ENCODE measurements at places on chromosomes 16 and 17.

- DNase-seq: no peak
Measured at GRCh38 chr16:66434619-66435430, 7.7 kb downstream of the BEAN1 start.

GRCh38 chr17:80316927-80317705 is 56.5 kb downstream of the RNF213 start:
- no peak for DNase-seq

- DNase-seq: peak; percentile 58
Measured at GRCh38 chr16:70706948-70707465, 21.2 kb upstream of the MTSS2 start.

GRCh38 chr16:29664091-29664921 is 1.3 kb downstream of the SPN start:
- DNase-seq: no peak

DNA sequence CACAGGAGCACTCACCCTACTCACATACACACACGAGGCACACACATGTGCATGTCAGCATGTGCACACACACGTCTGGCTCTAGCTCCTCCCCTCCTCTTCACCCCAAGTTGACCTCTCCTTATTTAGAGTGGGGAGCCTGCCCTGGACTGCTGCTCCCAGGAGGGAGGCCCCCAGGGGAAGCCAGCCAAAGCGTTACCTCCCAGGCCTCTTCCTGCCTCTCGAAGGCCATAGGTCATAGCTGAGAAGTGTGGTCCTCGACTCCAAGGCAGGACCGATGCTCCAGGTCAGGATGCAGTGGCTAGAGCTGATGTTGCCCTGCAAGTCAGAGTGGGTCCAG is 18.8 kb downstream of the POLR3K start:
- DNase-seq: no peak

DNA sequence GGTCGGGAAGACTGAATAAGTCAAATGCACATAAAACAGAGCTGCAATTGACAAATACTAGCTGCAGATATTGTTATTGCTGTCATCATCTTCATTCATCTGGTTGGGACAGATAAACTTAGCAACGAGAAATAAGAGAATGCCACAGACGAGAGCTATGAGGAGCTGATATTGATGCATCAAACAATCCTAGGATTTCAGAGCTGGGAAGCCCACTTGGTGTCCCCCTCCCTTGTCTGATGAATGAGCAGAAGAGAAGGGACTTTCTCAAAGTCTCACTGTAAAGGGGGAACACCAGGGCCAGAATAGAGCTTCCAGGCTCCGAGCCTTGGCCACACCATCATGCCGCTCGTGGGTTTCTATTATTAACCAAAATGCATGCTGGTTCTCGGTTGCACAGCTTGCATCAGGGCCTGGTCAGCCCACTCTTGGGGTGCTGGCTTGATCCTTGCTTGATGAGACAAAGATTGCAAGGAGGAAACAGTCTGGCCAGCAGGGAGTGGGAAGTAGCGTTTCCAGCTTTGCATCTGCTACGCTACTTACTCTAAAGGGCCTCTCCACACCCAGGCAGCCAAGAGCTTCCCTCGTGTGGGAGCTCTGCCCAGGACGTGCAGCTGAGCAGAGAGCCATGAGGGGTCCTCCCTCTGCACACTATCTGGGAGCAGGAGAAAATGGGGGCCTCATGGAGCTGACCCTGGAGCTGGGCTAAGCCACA is 28.4 kb upstream of the EMP2 start:
- DNase-seq: no peak

DNA sequence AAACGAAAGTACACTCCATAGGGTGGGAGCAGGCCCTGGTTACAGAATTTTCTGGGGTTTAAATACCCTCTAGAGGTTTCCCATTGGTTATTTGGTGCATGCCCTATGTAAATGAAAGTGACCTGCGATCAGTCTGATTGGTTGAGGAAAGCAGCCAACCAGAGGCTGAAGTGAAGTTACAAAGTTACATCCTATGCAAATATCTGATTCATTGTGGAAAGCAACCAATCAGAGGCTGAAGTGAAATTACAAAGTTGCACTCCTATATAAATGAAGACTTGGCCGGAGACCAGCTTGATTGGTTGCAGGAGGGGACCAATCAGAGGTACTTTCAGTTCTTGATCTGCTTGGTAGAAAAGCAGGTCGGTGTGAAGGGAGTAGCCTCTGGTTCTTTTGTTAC is 24.4 kb downstream of the NAA60 start:
- no peak for DNase-seq

- DNase-seq: no peak
Measured at GRCh38 chr17:42334677-42335076, 46.4 kb downstream of the STAT5A start.

GRCh38 chr17:78774956-78775571 is 7.0 kb downstream of the CYTH1 start:
- no peak for DNase-seq

DNA sequence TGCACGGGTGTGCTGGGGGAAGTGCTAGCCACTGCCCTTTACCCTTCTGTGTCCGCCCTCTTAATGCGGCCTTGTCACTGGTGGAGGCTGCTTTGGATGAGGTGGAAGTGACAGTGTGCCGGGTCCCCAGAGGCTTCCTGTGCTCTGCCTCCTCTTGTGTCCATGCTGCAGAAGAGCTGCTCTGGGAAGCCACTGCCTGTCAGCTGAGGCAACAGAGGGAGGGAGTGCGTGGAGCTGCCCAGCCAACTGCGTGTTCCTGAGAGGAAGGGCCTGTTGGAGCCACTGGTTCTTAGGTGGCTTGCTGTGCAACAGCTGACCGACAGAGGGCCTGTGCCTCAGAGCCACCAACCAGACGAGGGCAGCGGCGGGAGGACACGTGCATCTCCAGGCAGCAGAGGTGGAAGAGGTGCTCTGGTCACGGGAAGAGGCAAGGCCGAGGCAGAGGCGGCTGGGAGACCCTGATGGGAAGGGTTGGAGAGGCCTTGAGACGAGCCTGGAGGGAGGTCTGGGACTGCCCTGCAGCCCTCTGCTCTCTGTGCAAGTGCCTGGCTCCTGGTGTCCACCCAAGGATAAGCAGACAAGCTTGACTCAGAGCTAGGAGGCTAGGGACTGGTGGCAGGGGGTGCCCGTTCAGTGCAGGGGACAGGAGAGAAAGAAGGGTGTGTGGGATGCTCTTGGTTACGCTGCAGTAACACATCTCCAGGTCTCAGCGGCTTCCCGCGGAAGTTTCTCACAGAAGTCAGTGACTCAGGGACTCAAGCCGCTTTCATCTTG is 25.4 kb downstream of the B9D1 start:
- no peak for DNase-seq

GRCh38 chr16:57807968-57808528 is 5.8 kb upstream of the KIFC3 start:
- peak; percentile 94 for DNase-seq

GRCh38 chr16:8885674-8886592 is 3.8 kb downstream of the LITAFD start:
- no peak for DNase-seq

DNA sequence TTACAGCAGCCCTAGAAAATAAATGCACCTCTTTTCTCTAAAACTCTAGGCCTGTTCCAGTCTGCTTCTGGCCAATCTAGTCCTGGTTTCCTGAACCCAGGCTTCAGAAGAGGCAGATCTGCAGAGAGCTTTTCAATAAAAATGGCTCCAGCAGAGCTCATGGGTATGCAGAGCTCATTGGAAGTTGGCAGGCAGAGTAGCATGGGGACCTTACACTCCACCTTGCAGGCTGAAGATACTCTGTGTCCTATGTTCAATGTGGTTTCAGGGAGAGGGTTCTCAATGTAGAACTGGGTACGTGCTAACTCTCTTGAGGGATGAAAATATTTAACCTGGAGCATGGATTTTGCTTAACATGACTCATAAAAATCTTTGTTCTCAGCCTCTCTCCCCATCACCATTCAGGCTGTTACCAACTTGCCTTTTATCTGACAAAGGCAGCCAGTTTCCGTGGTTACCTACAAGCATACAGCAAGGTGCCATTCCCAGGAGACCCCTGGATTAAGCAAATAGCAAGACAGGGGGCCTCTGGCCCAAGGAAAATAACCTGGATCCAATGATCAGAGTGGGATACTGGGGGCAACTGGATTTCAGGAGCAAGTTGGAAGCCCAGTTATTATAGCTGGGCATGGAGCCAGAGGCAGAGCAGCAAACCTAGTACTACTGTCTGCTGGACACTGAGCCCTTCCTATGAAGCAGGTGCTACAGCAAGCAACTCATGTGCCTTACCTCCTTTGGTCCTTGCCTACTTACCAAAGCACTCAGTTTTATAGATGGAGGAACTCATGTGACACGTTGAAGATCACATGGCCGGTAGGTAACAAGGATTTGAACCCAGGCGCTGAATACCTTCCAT is 98.2 kb upstream of the DHX40 start:
- no peak for DNase-seq

GRCh38 chr16:66605979-66606751 is 1.7 kb downstream of the CMTM3 start:
- no peak for DNase-seq

- no peak for DNase-seq
Measured at GRCh38 chr16:72013389-72013788, 4.8 kb downstream of the DHODH start.

DNA sequence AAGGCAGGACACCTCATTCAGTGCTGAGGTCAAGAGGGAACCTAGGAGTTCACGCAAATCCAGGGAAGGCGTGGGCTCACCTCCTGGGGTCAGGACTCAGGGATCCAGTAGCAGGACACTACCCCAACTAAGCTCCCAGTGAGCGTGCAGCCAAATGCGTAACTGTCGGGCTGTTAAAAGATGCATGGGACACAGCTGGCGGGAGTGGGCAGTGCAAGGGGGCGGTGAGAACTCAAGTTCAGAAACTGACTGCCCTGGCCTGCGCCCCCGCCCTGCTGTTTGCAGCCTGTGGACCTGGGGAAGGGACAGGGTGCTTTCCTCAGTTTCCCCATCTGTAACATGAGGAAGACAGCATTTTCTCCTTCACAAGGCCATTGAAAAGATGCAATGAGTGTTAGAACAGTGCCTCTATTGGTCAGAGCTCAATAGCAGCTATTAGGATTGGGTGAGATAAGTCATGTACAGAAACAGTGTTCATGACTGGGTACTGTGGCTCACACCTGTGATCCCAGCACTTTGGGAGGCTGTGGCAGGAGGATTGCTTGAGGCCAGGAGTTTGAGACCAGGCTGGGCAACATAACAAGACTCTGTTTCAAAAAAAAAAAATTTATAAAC is 20.2 kb downstream of the CDIPT start:
- no peak for DNase-seq

- DNase-seq: peak; percentile 22
Measured at GRCh38 chr17:49676276-49676868, 1.5 kb downstream of the SPOP start.

GRCh38 chr17:57422574-57423164 is 166.3 kb downstream of the MSI2 start:
- DNase-seq: no peak

GRCh38 chr16:52591471-52591870 is 44.5 kb upstream of the TOX3 start:
- no peak for DNase-seq

- DNase-seq: no peak
Measured at GRCh38 chr17:4173781-4174180, 30.8 kb downstream of the CYB5D2 start.

DNA sequence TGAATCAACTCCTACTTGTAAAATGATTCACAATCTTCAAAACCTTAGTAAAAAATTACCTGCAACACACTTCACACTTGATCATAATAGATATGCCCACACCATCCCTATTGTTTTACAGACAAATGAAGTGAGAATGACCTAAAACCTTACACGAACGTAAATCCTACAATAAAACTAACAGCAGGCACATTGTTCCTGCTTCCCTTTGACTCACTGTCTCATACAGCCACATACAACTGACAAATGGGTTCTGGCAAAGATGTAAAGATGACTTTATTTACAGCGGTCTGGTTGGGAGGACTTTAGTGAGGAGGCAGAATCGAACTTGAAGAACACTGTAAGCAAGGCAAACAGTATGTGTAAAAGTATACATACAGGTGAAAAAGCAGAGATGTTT is 188.7 kb downstream of the MYO1D start:
- no peak for DNase-seq

- no peak for DNase-seq
Measured at GRCh38 chr17:47620503-47621245, 29.0 kb upstream of the KPNB1 start.

DNA sequence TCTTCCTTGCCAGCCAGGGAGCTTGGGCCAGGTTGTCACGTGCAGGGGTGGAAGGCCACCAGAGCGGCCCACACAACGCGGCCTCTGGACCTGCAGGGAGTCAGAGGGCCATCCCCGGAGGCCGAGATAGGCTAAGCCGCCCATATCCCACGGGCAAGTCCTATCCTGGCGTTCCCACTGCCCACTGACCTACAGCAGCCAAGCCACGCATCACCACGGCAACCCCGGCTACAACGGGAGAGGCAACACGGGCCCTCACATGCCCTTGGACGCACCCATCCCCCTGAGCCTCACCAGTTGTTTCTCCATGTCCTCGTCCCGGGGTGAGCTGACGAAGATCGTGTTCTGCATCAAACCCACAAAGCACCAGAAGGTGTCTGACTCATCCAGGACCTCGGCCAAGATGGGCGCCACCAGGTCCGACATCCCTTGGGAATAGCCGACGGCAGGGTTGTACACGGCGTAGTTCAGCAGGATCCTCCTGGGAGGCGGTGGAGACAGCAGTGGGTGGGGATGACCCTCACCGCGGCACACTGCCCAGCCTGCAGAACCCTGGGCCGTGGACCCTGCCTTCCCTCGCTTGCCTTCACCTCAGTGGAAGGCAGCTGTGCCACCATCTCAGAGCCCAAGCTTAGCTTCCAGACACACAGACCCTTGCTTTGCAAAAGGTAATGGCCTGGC is 88.2 kb downstream of the TBC1D16 start:
- no peak for DNase-seq

DNA sequence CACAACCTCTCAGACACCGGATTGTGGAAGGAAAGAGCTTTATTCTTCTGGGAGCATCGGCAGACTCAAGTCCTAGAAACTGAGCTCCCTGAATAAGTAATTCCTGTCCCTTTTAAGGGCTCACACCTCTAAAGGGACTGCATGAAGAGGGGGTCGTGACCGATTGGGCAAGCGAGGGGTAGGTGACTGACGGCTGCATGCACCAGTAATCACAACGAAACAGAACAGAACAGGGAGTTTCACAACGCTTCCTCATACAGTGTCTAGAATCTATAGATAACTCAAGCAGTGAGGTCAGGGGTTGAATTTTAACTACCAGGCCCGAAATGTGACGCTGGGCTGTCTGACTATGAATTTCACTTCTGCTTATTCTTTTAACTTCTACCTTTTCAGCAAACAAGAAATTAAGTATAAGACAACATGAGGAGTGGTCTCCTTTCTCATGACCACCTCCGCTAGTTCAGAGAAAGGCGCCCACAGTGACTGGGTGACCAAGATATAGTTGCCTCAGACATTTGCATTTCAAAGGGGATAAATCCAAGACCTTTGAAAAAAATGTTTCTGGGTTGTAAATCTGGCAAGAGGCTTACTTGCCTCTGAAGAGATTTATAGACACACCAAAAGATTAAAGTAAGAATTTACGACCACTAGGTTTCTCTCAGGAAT is 88.4 kb upstream of the ATF7IP2 start:
- no peak for DNase-seq

- DNase-seq: no peak
Measured at GRCh38 chr17:75475144-75475835, 18.9 kb downstream of the TMEM94 start.
